HTR-8/SVneo (cell line): ENCODE measurements at places on chromosomes 7 and 10.

GRCh38 chr10:23917251-23917840, 291.6 kb upstream of the KIAA1217 start:
- DNase-seq, result no peak

DNA sequence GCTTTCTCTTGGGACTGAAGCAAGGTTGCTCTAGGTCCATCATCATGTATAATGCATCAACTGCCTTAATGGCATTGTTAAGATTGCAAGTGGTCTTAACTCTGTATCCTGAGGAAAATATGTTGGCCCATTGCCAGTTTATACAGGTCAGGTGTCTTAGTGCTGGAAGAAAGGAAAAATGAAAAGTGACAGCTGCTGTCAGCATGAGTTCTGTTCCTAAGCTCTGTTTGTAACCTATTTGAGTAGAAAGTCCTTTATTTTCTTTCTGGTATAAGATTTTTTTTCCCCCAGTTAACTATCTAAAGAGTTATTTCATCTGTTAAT, 127.2 kb downstream of the SRI start:
- no peak for DNase-seq

DNA sequence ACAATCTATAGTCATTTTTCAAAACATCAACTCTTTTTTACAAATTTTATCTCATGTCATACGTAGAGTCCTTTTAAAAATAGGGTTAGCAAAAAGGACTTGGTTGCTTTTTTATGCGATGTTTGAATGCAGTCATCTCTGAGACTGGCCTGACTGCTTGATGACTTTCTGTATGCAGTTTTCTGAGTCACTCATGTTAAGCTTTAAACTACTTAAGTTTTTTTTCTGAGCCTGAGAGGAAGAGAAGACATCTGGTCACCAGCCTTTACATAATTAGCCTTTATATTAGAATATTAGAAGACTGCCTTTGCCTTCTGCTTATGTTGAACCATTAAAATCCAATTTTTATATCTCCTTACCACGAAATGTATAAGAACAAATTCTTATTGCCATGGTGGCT, 834.4 kb upstream of the MBL2 start:
- DNase-seq, result no peak

- DNase-seq, result no peak
Observed at GRCh38 chr10:131829156-131829930, 71.5 kb upstream of the PPP2R2D start.

DNA sequence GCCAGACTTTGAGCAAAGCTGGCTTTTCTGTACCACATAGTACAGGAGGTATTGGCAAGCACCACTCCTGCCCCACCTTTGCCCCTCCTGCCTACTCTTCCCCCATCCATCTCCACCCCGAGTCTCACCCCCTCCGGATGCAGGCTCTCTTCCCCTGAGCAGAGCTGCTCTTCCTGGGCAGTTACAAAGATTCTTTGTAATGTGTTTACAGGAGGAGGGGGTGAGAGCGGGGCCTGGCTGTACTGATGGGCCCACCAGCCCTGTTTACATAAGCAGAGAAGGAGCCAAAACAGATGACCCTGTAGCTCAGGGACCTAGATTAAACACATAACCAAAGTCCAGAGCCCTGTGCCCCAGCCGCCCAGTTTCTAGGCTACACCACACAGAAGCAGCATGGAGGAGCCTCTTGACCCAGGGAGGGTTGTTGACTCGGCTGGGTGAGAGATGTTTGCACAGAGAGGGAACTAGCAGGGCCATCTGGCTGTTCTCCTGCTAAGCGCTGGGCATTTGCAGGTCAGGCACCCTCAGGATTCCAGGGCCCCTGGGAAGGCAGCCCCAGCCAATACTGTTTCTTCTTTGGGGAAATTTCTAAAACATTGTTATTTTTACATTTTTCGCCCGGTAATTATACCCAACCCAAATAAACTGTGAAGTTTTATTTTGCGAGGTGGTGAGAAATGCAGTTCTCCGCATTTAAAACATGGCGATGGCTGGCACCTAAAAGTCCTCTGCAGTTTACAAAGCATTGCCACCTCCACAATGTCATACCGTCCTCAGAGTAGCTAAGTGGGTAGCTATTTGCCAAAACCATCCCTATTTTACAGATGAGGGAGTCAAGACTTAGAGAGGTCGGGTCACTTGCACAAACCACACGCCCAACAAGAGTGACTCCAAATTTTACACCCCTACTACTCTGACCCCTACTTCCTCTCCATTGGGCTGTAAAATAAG, 11.4 kb upstream of the ZKSCAN1 start:
- DNase-seq, result no peak

- DNase-seq, result peak; percentile 46
Observed at GRCh38 chr10:58414270-58415041, 29.2 kb downstream of the TFAM start.

DNA sequence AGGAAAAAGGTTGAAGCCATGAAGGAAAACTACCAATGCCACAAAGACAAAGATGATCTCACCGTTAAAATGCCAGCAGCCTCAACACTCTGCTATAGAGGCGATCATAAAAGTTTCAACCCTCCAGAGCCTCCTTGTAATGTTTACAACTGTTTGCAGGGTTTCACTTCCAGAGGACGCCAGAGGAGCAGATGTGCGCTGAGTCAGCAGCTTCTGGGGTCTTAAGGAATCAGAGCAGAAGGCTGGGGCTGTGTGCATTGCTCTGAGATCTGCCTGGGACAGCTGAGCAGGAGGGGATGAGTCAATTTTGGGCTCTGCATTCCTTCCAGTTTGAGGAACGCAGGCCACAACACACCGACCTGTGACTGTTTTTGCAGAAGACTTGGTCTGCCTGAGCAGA, 98.3 kb downstream of the TMEM130 start:
- no peak for DNase-seq

- no peak for DNase-seq
Observed at GRCh38 chr7:1318661-1319060, 86.0 kb downstream of the UNCX start.

DNA sequence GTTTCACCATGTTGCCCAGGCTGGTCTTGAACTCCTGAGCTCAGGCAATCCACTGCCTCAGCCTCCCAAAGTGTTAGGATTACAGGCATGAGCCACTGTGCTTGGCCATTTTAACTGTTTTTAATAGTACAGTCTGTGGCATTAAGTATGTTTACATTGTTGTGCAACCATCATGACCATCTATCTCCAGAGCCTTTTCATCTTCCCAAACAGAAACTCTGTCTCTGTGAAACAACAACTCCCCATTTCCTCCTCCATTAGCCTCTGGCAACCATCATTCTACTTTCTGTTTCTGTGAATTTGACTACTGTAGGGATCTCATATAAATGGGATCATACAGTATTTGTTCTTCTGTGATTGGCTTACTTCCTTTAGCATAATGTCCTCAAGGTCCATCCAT, 48.3 kb upstream of the SEPHS1 start:
- no peak for DNase-seq

- peak; percentile 66 for DNase-seq
Observed at GRCh38 chr7:124765401-124766352, at the start of gene GPR37. GPR37 (minus strand) TSS chr7:124765792; CDS start chr7:124764976, 816 bp downstream.

DNA sequence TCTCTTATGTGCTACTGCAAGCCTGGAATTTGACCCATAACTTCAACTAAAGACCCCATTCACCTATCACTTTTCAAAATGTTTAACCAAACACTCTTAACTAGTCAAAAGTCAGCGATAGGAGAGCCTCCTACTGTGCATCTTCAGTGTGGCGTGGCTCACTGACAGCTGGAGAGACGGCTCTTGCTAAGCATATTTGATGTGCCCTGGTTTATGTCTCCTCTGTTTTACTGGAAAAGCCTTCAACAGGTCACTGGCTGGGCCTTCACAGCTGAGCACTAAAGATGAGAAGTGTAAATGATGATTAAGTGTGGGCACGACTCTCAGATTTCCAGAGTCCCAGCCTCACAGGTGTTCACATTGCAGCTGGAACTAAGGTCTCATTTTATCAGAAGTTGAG, 472.1 kb downstream of the SEMA3D start:
- no peak for DNase-seq

GRCh38 chr7:44292876-44293560, 32.4 kb downstream of the CAMK2B start:
- no peak for DNase-seq

GRCh38 chr7:130356121-130356875, 11.7 kb downstream of the CPA5 start:
- DNase-seq, result peak; percentile 85

GRCh38 chr7:134732728-134733127, 46.7 kb upstream of the CALD1 start:
- no peak for DNase-seq

GRCh38 chr7:99562832-99563231, 4.4 kb downstream of the ZNF655 start:
- peak; percentile 88 for DNase-seq

- no peak for DNase-seq
Observed at GRCh38 chr10:81569488-81569887, 305.5 kb upstream of the NRG3 start.

DNA sequence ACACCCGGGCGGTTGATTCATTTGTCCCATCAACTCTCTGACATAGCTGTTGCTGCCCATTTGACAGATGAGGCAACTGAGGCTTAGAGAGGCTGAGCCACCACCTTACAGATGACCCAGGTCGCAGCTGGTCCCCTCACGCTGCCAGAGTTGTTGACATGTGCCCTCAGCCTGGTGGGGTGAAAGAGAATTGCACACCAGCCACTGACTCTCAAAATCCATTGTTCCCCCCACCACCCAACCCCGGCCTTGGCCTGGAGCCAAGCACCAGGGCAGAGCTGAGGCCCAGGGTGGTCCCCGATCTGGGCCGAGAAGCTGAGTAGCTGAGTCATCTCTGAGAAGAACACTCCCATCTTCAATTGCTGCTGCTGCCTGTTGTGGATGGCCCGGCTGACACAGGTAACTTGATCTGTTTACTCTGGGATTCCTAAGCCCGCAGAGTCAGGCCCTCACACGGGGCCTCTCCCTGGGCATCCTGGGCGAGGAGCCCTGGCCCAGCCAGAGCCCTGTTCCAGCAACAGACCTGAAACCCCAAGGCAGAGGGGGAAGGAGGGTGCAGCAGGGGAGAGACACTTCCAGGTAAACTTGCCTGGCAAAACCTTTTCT, 27.5 kb downstream of the PVRIG start:
- peak; percentile 77 for DNase-seq
